ENCODE measurements at places on chromosomes 6 and 20.

- no peak for DNase-seq
Measured at GRCh38 chr20:4043329-4043728, 28.0 kb upstream of the RNF24 start.

GRCh38 chr20:36128463-36129159 lies 25.9 kb upstream of the EPB41L1 start:
- DNase-seq = peak; percentile 95

DNA sequence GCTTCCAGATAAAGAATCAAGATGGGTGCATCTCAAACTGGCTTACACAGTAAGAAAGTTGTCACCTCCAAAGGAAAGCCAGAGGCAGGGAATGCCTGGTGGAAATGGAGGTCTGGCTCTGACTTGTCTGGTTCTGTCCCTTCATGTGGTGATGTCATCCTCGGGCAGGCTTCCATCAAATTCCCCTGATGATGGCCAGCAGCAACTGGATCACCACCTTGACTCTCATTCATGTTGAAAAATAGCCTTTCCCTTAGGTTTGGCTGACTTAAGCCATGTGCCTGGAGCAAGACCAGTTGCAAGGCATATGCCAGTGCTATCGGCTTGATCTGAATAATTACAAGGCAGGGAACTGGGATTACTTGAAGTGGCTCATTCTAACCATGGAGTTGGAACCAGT lies 28.8 kb downstream of the IMPG1 start:
- no peak for DNase-seq

DNA sequence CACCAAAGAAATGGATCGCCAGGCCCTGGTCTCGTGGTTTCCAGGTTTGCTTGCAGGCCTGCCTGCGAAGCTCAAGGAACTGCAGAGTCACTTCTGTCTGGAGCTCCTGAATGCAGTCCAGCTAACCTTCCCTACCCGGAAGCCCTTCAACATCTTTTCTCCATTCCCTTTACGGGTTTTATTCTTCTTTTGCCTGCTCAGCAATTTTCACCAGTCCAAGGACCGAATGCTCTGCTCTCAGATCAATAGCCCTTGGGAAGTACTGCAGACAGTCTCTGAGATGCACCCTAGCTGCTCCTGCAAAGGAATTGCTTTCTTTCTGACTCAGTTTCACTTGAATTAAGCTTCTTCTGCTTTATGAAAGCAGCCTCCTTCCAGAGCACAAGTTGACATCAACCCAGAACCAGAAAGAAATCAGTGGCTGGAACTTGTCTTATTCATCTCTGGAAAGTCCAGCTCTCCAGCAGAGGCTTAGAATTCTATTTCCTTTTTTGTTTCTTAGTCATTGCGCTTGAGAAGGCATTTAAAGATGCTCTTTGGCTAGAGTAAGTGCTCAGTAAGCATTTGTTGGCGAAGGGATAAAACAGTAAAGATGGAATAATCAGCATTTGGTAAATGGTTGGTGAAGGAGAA lies 18.7 kb upstream of the YWHAB start:
- peak; percentile 76 for DNase-seq

- DNase-seq = no peak
Measured at GRCh38 chr6:43454290-43454695, 1.1 kb downstream of the DLK2 start.

- DNase-seq = peak; percentile 15
Measured at GRCh38 chr6:126805861-126806260, 312.6 kb upstream of the RSPO3 start.

GRCh38 chr20:59259946-59260345 lies 40.5 kb upstream of the EDN3 start:
- no peak for DNase-seq

GRCh38 chr6:48919555-48919954 lies 543.5 kb downstream of the MMUT start:
- DNase-seq = no peak

DNA sequence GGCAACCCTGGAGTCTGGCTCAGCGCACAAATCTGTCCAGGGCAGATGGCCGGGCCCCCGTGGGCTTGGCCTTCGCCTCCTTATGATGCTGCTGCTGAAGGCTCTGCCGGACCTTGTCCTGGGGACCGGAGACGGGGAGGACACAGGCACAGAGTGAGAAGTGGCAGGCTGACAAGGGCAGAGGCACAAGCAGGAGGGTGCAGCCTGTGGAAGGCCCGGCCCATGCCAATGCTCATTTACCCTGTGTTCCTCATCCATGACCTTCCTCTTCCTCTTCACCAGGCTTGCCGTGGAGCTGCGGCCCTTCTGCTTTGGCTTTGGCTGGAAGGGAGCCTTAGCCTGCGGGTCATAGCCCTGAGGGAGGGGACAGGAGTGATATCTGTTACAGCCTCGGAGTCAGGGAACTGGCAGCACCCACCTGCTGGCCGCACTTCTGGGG lies 2.4 kb downstream of the B3GALT4 start:
- DNase-seq = no peak

DNA sequence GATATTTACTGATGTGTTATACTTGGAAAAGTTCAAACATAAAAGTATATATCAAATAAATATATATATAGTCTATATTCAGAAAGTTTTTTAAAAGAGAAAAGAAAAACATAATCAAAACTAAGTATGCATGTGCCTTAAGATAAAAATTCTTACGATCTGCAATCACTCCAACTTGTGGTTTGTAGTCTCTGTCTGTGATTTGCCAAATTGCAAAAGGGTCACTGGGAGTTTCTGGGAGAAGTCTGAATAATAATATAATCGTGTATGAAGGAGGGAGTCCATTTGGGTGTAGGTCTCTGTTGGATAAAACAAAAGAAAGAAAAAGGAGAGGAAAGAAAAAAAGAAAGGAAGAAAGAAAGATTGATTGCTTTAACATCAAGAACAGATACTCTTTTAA lies 92.4 kb downstream of the COL12A1 start:
- no peak for DNase-seq

- DNase-seq = no peak
Measured at GRCh38 chr20:57746832-57747404, 37.1 kb upstream of the PMEPA1 start.

DNA sequence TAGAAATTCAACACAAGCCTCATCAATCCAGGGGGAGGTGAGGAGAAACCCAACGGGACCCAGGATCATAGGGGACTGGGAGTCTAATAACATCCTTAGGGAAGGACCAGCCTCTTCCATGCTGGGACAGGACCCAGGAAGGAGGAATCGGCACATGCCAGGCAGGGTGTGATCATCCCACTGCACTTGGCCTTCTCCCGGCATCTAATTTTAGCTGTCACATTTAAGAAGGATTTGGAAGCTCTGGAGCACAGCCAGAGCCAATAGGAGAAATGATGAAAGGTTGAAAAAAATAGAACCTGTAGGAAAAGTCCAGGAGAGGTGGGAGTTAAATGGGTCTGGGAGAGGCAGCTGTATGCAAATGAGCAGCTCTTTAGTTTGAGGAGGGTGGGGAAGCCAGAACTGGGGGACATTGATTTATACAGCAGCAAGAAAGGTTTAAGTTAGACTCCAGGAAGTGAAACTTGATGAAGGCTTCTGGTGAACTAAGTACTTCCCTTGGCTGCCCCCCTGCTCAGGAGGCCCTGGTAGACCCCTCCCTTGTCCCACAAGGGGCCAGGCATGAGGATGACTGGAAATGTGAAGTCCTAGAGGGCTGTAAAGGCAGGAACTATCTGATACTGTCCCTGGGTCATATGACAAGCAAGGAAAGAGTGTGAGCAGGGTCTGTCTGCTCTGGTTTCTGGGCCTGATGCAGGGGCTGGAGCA lies 260.3 kb downstream of the LRFN2 start:
- no peak for DNase-seq

- peak; percentile 6 for DNase-seq
Measured at GRCh38 chr20:16758454-16759180, 10.5 kb downstream of the OTOR start.

DNA sequence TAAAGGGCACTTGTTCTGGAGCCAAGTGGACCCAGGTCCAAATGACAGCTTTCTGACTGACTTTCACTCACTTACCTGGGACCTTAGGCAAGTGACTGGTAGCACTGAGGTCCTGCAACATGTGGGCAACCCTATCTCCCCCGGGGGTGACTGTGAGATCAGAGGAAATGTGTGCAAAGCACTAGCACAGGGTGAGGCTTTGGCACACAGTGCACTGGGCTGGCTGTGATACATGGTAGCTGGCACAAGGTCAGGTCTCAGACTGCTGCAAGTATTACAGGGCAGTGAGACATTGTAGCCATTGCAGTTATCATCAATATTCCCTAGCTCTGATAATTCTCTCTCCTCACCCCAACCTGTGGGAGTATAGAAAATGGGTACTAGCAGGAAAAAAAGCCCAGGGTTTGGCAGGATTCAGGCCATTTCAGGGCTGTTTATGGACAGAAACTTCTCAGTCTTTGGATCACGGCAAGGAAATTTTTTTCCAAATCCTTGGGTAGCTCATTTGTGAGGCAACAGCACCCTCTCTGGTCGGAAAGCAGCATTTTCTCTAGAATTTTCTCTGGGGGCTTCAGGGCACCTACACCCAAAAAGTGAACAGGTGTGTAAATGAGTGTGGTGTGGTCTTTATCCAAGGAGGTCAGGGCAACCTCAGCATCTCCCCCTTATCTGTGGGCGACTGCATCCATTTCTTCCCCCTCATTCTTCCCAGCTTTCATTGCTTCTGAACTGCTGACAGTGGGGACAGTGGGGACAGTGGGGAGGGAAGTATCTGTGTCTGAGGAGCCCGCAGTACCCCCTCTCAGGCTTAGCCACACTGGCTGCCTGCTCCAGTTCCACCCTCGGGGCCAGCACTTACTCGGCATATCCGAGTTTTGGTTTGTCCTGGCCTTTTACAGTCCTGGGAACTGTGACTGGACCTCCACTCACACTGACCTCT lies 148.7 kb upstream of the PHACTR3 start:
- DNase-seq = peak; percentile 63

DNA sequence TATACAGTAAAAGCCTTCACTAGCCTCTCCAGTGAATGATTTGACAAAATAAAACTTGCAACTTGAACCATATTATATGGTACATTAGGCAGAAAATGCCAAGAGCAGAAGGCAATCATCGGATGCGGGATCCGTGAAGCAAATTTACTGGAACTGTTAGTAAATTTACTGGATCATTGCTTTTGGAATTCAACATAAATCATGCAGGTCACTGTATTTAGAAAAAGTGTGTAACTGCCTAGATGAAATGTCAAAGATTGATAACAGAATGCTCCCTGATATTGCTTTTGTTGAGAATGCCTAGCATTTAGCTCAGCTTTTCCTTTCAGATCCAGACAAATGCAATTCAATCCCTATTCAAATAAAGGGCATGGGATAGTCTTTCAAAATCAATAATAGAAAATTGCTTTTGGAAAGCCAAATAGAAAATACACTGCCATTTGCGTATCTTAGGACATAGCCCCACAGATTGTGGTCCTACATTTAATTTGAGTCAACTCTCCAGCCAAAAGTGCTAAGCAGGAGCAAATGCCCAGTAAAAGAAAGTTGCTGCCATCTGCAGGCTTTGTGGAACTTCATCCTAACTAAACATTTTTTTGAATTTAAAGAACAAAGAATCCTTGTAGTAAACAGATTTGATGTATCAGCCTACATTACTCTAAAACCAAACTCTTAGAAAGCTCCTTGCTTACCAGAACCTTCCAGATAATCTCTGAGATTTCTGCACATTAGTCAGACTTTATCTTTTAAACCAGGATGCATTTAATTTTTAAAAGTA lies 109.5 kb upstream of the HSF2 start:
- DNase-seq = peak; percentile 42

DNA sequence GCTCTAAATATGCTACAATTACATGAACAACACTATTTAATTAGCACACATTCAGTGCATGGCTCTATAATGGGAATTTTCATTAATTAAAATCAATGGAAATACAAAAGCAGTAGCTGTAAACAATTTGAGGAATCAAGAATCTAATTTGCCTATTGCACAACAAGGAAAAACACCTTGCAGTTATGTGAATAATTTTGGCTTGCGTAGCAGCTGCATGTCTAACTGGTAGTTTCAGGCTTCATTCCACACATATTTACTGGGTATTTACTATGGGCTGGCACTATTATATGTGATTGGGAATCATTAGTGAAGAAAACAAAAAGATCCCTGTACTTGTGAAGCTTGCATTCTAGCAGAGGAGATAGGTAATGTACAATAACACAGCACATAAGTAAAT lies 26.4 kb downstream of the KIF6 start:
- no peak for DNase-seq

GRCh38 chr6:71404145-71404966 lies 115.7 kb downstream of the OGFRL1 start:
- DNase-seq = peak; percentile 82

DNA sequence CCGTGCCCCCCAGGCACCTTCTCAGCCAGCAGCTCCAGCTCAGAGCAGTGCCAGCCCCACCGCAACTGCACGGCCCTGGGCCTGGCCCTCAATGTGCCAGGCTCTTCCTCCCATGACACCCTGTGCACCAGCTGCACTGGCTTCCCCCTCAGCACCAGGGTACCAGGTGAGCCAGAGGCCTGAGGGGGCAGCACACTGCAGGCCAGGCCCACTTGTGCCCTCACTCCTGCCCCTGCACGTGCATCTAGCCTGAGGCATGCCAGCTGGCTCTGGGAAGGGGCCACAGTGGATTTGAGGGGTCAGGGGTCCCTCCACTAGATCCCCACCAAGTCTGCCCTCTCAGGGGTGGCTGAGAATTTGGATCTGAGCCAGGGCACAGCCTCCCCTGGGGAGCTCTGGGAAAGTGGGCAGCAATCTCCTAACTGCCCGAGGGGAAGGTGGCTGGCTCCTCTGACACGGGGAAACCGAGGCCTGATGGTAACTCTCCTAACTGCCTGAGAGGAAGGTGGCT lies 960 bp downstream of the TNFRSF6B start:
- no peak for DNase-seq

- no peak for DNase-seq
Measured at GRCh38 chr6:156316583-156317125, 460.5 kb upstream of the ARID1B start.

GRCh38 chr6:82740072-82740471 lies 325.6 kb downstream of the UBE3D start:
- DNase-seq = no peak

DNA sequence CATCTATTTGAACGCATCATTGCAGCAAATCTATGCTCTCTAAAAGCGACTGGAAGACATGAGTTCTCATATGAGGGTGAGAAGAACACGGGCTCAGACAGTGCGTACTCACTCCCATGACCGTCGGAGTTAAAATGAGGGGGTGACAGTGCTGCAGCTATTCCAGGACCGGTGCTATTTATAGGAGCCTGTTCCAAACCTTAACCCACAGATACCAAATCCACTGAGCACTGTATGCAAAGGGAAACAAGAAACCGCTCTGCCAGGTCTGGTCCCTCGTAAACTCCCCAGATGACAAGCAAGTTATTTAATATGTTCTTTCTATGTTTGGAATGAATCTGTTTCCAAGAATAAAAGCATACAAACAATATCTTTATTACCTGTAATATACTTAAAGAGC lies 22.9 kb downstream of the PPP1R3G start:
- DNase-seq = no peak

- DNase-seq = no peak
Measured at GRCh38 chr20:56465997-56466396, 2.4 kb upstream of the RTF2 start.

GRCh38 chr20:651713-652614 lies 1.0 kb downstream of the SRXN1 start:
- DNase-seq = peak; percentile 38

GRCh38 chr6:15653581-15653980 lies 9.2 kb downstream of the DTNBP1 start:
- no peak for DNase-seq
